ENCODE measurements at places on chromosomes 1 and 21. TPM values are rescaled to one million over a fixed set of nuclear protein-coding genes. Genes with fewer than 3 reads are reported as not detected.

DNA sequence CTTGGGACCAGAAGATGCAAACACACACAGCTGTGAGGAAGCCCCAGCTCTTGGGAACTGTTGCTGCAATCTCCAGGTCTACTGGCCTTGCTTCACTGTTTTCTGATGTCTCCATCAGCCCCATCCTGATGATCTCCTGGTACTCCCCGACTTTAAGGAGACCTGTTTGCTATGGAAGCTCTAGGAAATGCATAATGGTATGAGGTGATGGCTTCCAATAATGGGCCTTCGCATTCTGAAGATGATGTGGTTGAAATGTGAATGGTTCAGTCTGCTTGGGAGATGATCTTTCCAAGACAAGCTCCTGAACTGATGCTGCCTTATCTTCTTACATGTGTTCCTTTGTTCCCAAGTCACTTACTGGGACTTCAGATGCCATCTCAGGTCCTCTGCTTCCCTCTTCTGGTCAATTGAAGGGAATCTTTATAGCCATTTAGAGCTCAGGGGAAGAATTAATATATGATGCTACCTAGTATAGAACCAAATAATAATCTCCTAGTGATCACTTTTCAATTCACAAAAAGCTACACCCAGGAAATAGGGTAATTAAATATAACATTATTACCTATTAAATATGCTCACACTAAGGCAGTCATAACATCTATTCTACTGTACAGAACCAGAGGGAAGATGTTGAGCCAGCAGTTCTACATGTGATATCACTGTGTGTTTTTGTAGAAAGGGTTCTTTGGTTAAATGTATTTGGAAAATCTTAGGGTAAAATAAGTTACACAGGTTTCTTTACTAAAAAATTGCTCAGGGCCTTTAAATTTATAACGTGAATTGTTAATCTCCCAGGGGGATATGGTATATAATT lies 73.9 kb upstream of the VTCN1 start:
- DNase-seq = no peak

DNA sequence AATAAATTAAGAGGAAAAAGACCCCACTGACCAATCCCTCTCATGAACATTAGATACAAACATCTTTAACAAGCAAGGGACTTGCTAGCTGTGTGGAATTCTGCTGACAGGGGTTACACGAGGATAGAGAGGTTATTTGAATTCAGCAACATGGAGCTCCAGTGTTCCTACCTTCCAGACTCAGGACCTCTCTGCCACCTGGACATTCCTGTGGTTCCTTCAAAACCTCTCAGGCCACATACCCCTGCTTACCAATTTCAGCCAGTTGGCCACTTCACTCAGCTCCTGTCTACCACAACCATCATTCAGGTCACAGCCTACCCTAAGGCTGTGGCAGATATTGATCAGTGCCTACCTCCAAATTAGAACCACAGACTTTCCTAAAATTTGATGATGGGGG lies 147.5 kb downstream of the RRAGC start:
- DNase-seq = no peak

Gene OR10K2
- total RNA-seq = not detected

- no peak for DNase-seq
These were observed 357.5 kb upstream of the RUNX1 start for GRCh38 chr21:35406635-35407034.

- DNase-seq = peak; percentile 59
These were observed 48.5 kb upstream of the ACOT11 start for GRCh38 chr1:54499360-54500106.

Gene REN
- not detected for total RNA-seq

DNA sequence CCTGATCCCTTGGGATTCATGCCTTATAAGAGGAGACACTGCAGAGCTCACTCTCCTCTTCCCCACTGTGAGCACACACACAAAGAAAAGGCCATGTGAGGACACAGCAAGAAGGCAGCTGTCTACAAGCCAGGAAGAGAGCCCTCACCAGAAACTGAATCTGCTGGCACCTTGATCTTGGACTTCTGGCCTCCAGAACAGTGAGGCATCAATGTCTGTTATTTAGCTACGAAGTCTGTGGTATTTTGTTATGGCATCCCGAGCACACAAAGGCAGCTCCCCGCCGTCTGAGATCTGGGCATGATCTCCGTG lies 47.1 kb upstream of the RPL11 start:
- DNase-seq = no peak

Measured in WTC11 (cell line).